Activated naive CD8-positive, alpha-beta T cell treated with anti-CD3 and anti-CD28 coated beads, Interleukin-2, amount 10 ng/mL, durations not matched to agents 7 days and 5 days (primary cell): ENCODE measurements at places on chromosomes 5 and 9.

DNA sequence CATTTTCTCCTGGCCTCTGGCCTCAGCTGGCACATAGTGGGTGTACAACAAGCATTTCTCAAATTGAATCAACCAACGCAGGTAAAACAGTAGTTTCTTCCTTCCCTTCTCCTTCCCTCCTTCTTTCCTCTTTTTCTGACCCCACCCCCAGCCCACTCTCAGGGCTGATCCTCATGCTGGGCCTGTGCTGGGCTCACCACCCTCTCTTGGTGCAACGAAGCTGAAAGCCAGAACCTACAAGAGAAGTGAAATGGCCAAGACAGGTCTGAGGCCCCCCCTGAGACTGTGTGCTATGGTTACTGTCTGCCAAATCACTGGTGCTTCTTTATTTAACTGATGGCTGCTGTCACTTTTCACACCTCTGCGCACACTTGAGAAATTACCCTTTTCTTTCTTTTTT lies 53.0 kb upstream of the BOD1 start:
- no peak for DNase-seq

GRCh38 chr9:134495881-134496412 lies 145.7 kb upstream of the COL5A1 start:
- DNase-seq, result peak; percentile 5

DNA sequence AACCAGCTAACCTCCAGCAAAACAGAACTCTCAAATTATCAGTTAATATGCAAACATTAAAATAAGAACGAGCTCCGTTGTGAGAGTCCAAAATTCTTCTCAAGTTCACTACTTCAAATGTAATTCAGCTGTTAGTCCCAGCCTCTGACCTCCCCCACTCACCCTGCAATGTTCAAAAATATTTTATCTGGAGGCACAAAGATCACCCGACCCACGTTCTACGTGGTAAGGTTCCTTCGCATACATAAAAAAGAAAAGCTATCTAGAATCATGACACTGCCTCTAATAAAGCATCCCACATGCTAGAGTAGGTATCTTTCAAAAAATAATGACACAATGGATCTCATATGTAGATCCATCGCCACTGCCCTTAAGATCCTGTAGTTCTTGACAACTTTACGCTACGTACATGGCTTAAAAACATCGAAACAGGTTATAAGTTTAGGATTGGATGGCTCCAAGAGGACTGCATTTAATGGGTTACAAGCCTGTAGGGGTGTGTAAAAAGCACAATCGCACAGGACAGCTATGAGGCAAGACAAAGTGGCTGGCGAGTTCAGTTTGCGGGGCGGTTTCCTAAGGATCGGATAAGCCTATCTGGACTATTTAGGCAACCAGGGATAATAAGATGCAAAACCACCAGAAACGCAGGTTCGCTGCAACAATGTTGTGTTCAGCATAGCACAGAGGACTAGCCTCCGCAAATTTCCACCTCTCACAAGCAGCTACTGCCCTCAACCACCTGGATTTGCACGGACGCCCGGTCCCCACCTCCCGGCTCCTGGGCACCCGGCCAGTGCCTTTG lies 969 bp downstream of the CLK4 start:
- no peak for DNase-seq

- no peak for DNase-seq
These were observed 4.2 kb upstream of the CACNA1B start for GRCh38 chr9:137873408-137873807.

GRCh38 chr5:90881626-90882150 lies 323.1 kb downstream of the ADGRV1 start:
- DNase-seq, result no peak

DNA sequence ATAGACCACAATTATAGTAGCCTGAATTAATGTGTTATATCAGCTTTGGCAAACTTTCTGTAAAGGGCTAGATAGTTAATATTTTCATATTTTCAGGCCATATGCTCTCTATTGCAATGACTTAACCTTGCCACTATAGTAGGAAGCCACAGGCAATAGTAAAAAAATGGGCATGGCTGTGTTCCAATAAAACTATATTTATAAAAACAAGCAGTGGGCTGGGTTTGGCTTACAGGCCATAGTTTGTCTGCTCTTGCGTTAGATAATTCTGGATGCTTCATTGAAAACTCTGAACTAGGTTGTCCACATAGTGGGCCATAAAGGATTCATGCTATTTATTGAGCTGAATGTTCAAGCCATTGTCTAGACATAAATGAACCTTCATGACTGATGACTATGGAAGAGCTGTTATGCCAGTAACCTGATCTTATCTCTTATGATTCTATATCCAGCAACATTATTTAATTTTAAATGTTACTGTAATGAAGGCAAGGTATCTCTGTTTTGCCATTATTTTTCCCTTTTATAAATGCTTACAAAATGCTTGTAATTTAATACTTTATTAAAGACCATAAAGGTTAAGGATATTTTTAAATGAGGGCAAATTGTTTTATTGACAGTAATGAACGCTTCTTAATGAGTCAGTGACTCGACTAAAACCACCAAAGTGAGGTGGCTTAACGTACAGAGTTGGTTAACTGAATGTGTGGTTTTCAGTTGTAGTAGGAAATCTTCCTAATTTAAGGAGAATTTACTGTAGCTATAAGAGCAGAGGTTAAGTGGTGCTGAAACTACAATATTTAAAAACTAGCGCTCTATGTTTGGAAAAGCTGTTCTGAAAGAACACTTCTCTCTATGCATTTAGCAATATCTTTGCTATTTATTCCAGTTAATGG lies 560.6 kb downstream of the PRR16 start:
- no peak for DNase-seq

- DNase-seq, result no peak
These were observed 36.7 kb downstream of the ABLIM3 start for GRCh38 chr5:149177911-149178565.

- DNase-seq, result no peak
These were observed 41.2 kb upstream of the PLPP1 start for GRCh38 chr5:55575815-55576583.

- no peak for DNase-seq
These were observed 115.7 kb downstream of the NFIB start for GRCh38 chr9:14198047-14198840.

DNA sequence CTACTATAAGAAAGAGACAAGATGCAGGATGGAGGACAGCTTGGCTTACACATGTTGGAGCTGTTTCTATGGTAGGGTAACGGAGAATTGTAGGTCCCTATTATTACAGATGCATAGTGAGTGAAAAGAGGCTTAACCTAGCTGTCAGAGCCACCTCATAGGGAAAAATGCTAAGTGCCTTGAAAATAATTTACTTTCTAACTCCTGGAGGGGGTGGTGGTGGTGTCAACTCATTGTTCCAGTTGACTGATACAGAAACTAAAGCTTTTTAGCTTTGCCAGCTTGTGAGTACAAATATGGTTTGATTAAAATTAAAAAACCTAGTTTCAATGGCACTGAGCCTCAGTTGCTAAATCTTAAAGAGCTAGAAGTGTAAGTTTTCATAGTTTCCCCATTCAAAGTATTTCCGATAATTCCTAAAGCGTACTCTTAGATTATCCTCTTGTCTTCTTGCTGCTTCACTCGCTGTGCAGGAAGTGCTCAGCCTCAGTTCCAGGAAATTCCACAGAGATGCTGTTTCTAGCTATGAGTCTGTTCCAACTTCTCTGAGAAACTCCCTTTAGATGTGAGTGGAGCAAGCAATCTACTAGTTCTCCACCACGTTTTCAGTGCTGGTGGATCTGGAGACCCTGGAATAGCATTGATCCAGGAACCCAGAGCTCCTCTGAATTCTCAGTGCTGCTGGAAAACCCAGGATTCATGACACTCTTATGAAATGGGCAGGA lies 265.2 kb downstream of the DMAC1 start:
- no peak for DNase-seq

DNA sequence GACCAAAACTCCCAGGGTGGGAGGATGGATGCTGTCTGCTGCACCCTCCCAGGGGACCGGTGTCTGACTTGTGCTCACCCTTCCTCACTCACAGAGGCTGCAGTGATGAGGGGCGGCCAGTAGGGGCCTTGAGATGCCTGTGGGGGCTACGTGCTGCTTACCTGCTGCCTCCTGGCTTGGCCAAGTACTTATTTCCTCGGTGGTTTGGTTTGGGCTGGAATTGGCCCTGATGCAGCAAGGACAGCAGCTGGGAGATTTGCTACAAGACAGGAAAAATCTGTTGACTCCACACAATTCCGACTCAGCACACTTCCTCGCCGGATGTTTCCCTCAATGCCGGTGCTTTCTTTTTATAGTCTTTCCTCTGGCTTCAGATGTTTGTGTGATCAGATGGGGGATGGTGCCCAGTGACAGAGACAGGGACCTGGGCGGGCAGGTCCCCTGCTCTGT lies 6.6 kb downstream of the PCDH12 start:
- DNase-seq, result peak; percentile 47

GRCh38 chr9:130738281-130738680 lies 44.7 kb downstream of the EXOSC2 start:
- DNase-seq, result no peak

DNA sequence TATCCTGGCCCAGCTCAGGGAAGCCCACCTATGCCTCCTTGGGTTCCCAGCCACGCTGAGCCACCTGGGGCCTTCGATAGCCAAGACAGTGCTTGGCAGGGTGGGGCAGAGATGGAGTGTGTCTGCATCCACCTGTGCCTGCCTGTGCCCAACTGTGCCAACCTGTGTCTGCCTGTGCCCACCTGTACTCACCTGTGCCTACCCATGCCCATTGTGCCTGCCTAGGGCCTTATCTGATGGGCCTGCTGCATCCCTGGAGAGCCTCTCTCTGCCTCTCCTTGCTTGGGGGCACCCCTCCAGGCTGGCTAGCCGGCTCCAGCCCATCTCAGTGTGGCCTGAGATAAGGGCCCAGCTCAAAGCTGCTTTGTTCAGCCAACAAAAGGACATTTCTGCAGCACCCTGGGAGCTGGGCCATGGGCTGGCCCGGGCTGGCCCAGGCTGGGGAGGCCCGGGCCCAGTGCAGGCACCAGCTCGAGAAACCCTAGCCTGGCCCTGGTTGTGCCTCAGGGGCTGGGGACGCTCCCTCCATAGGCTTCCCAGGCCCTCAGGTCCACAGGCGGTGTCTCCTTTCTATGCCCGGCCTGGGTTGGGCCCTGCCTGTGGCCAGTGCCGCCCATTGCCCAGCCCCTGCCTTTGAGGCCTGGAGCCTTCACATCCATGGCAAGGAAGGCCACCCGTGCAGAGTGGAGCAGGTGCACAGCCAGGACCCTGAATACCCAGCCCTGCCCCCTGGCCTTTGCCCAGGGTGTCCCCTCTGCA lies 37.3 kb upstream of the NOTCH1 start:
- no peak for DNase-seq

GRCh38 chr5:18970000-18970399 lies 1018.0 kb downstream of the CDH18 start:
- DNase-seq, result no peak

- no peak for DNase-seq
These were observed 49.9 kb upstream of the SNCAIP start for GRCh38 chr5:122262103-122262502.

- no peak for DNase-seq
These were observed 110.7 kb downstream of the NR6A1 start for GRCh38 chr9:124660341-124660801.

- no peak for DNase-seq
These were observed 23.4 kb downstream of the WNK2 start for GRCh38 chr9:93207326-93207814.

- no peak for DNase-seq
These were observed 21.3 kb downstream of the GPX3 start for GRCh38 chr5:151041577-151042268.

DNA sequence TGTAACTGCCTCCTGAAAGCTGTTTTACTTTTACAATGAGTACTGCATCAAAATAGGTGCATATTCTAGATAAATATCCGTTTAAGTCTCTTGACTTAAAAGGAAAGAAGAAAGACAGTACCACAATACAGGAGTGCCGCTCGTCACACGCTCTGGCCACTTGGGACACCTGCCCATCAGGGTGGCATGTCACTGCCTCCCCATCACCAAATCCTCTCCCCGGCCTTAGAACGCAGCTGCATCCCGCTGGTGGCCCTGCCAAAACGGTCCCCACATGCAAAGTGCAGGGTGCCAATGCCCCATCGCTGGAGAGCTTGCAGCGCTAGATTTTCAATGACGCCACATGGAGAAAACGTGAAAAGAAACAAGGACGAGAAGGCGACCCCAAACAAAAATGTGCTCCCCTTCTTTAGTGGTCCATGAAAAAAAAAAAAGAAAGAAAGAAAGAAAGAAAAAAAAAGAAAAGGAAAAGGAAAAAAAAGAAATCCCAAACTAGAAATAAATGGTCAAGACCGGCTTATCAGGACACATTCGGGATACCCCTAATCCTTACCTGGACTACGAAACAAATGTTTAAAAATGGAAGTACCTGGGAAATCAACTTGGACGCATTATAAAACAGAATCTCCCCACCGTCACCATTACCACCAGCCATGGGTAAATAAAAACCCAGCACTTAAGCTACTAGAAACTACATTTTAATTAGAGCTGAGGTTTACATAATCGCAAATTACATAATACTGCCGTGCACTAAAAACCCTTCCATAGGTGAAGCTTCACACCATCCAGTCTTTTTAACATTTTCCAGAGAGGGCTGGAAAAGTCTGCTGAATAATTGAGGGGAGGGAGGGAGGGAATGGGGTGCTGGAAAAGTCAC lies 1.0 kb downstream of the ANKH start:
- peak; percentile 52 for DNase-seq

GRCh38 chr5:52767217-52767743 lies 20.4 kb upstream of the ITGA1 start:
- no peak for DNase-seq

DNA sequence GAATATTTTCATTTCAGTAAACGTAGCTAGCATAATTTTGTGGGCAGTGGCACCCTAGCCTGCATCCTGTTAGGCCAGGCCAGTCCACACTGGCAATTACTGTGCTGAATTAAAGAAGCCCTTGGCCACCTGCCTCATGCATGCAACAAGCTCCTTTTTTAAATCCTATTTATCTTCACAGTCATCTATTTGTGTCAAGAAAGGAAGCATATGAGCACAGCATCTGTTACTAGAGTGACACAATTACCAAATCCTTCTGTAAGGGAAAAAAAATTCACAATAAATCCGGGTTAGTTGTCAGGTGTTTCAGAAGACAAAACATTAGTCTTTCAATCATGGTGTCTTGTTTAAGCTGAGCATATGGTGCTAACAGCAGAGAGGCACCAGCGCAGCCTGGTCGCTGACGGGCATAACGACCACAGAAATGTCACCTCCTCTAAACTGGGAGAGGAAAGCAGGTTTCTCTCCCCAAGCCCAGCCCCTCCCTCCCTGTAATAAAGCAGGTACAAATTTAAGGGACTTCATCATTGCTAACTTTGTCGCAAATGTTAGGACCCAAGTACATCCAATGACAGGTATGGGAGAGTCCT lies 520.6 kb downstream of the CTNND2 start:
- DNase-seq, result no peak

DNA sequence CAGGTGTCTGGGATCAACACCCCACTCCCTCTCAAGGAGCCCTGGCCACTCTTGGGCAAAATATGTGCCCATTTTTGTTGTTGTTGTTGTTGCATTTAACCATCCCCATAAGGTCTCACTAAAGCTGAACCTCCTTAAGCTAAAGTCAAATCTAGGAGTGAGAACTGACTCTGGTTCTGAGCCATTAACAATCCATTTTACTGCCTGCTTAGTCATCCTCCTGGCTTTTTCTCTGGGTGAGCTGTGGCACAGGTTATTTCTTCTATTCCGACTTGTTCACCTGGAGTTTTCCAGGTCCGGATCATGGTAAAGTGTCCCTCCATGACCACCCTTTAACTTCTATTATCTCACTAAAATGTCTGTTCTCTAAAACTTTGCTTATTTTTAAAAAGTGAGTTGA lies 85.2 kb downstream of the CAMK4 start:
- no peak for DNase-seq

- DNase-seq, result no peak
These were observed 22.9 kb downstream of the TGFBI start for GRCh38 chr5:136051486-136052220.
